ENCODE measurements at places on chromosomes 16 and 17.
A peak's percentile ranks its signal among the peaks of the same experiment; 100 is the strongest.

- no peak for DNase-seq
These were observed 144.4 kb downstream of the ZNF18 start for GRCh38 chr17:11852912-11853311.

- no peak for DNase-seq
These were observed 8.2 kb downstream of the TMEM106A start for GRCh38 chr17:43219746-43220380.

GRCh38 chr17:82300707-82301270 is 16.6 kb downstream of the CD7 start:
- peak; percentile 36 for DNase-seq

GRCh38 chr16:84686707-84687298 is 13.0 kb upstream of the USP10 start:
- no peak for DNase-seq

DNA sequence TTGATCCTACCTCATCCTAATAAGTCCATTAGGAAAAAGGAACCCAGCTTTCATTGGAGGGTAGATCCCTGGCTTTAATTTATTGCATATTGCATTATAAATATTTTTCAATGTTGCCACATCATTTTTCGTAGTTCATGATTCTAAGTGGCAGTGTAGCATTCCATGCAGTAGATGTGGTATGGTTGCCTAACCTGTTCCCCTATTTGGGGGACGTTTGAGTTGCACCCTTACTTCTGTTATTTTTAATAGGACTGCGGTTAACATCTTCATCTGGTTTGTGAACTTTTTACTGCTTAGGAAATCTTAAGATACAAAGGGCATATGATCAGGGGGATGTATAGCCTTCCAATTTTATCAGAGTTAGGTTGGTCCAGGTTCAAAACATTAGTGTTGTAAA is 5.4 kb downstream of the SCPEP1 start:
- no peak for DNase-seq

DNA sequence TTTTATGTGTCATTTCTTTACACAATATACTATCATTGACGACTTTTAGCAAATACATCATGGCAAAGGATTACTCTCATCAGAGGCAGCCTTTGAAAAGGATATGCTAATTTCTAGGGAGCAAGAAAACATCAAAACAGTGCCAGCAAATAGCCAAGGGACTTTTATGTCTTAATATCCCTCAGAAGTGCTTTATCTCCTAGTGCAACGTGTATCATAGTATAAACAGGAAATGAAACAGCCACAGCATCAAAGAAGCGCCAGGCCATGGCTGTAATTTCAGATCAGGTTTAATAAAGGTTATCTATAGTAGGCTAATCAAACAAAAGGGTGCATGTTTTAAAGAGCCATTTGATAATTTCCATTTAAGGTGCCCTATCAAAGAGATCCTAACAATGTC is 159.9 kb downstream of the AXIN2 start:
- no peak for DNase-seq

DNA sequence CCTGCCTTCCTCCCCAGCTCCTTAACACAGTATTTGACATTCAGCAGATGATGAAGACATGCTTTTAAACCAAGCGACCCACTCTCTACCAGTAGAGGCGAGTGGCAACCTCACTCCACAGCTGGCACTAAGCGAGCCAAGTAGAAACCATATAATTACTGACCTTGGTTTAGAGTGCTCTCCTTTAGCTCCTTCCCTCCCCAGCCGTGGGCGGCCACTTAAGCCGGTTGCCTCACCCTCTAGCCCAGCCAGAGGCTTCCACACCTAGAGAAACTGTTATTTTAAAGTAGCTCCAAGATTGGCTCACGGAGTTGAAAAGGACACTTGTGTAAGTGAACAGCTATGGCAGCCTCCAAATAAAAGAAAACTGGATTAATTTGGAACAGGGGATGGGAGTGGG is 109.1 kb upstream of the CRHR1 start:
- no peak for DNase-seq

DNA sequence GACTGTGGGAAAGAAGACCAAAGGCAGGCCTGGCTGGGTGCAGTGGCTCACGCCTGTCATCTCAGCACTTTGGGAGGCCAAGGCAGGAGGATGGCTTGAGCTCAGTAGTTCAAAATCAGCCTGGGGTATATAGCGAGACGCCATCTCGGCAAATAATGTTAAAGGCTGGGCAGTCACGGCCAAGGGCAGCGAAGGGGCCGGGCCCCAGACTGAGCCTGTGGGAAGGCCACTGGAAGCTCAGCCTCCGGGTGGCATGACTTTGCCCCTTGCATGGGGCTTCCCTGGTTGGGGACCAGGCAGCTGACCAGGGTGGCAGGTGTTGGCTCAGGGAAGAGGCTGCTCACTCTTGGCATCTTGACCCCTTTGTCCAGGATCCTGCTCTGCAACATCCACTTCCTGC is 14.0 kb upstream of the CD300LD start:
- DNase-seq = no peak

- DNase-seq = no peak
These were observed 9.9 kb downstream of the MXRA7 start for GRCh38 chr17:76700617-76701470.

GRCh38 chr17:82753201-82753464 is 1.3 kb downstream of the TBCD start:
- no peak for DNase-seq

DNA sequence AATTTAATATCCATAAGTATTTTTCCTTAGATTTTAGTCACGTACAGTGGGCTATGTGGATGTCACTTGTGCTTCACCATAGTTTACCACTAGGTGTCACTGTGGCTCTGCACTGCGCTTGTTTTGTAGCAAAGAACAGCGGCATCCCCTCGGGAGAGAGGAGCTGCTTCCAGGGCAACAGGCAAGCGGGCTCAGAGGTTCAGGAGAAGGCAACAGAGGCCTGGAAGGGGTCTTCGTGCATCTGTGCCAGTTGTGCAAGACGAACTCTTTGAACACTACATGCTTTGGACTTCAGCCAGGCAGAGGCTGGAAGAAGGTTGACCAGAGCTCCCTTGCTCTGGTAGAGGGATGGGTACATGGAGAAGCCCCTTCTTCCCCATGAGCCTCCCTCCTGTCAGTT is 20.6 kb downstream of the CYB561 start:
- peak; percentile 25 for DNase-seq

DNA sequence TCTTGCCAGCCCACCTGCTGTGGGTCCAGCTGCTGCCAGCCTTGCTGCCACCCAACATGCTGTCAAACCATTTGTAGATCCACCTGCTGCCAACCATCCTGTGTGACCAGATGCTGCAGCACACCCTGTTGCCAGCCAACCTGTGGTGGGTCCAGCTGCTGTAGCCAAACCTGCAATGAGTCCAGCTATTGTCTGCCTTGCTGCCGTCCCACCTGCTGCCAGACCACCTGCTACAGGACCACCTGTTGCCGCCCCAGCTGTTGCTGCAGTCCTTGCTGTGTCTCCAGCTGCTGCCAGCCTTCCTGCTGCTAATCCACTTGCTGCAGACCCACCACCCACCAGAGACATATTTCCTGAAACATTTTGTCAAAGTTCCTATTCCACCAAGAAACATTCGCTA is 641 bp downstream of the KRTAP9-1 start:
- DNase-seq = no peak

DNA sequence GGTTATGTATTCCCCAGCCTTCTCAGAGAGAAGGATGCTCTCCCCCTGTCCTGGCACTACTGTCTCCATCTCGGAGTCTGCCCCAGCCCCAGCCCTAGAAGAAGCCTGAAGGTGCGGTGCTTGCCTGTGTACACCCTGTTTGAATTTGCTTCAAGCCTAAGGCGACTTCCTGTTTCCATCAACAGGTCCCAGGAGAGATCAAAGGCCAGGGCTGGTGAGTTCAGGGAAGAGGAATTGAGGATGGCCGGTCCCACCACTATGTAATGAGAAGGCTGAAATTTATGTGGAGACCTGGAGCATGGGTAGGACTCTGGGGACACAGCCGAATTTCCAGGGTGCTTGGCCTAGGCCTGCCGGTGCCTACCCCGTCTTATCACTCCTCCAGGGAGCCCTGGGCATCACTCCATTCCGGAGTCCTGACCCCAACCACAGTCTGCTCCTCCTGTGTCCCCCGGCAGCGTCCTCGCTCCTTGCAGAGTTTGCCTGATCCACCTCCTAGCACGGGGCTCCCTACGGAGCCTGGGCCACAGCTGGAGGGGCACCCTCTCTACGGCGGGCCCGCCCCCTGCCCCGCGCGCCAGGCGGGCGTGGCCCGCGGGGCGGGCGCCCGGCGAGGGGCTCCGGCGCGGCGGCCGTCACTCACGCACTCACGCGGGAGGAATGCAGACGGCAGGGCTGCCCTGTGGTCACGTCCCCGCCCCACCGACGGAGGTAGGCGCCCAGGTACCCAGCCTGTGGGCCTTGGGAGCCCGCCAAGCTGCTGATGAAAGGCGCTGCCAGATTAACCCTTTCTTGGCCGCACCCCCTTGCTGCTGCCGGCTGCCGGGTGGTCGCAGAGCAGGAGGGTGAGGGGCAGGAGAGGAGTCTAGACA is 53.8 kb upstream of the TAC4 start:
- no peak for DNase-seq

DNA sequence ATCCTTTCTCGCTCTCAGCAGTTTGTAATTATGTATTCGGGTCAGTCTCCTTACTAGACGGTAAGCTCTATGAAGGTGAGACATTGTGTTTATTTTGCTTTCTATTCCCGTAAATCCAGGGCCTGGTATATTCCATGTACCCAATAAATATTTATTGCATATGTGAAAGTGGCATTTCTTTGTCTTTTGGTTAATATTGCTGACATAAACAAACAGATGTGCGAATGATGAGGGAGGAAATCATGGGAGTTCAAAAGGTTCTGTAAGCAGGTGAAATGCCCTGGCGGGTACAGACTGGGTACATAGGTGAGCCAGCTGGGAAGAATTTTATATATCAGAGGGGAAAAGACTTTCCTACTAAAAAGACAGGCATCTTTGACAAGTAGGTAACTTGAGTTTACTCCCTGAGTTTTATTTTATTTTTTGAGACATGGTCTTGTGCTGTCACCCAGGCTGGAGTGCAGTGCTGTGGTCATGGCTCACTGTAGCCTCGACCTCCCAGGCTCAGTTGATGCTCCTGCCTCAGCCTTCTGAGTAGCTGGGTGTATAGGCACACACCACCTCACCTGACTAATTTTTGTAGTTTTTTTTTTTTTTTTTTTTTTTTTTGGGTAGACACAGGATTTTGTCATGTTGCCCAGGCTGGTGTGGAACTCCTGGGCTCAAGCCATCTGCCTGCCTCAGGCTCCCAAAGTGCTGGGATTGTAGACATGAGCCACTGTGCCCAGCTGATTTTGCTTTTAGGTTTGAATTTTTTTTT is 5.7 kb upstream of the METTL9 start:
- no peak for DNase-seq

GRCh38 chr17:29848737-29849136 is 81.3 kb downstream of the SSH2 start:
- DNase-seq = no peak

GRCh38 chr17:67260170-67260987 is 15.4 kb upstream of the HELZ start:
- no peak for DNase-seq

DNA sequence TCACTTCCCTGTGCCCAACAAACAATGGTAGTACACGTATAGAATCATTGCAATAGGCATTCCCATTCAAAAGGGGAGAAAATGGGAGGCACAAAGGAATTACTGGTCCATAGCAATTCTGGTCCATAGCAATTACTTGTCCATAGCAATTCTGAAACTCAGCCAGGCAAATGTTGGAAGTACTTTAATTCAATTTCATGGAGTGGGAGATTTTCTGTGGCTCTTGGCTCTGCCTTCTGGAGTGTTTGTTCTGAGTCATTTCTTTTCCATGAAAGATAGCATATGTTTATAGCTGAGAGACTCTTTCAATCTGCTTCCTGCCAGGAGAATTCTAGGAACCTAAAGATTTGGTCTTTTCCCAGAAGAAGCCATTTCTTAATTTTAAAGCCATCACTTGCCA is 182.8 kb upstream of the ELAC2 start:
- no peak for DNase-seq

GRCh38 chr16:354291-354881 is 1.9 kb upstream of the AXIN1 start:
- DNase-seq = no peak

DNA sequence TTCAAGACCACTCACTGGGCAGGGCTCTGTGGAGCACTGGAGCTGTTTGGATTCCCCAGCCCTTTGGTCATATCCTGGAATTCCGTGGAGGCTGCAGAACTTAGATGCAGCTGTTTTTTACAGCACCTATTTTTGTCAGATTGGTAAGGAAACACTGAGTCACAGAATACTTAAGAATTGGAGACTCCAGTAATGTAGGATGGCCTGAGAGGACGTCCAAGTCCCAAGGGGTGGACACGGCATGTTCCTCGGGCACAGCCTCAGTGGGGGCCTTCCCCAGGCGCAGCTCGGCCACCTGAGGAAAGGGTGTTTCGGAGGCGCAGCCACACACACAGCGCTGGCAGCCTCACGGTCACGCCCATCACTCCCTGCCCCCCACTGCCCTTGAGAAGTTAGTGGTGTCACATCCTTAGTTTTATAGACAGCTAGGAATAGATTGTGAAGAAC is 14.8 kb downstream of the PLD6 start:
- DNase-seq = no peak

- DNase-seq = no peak
These were observed 156.8 kb upstream of the CHMP6 start for GRCh38 chr17:80834893-80835275.

- DNase-seq = no peak
These were observed 26.3 kb downstream of the LAT start for GRCh38 chr16:29011112-29011511.

- DNase-seq = no peak
These were observed 983.2 kb downstream of the CDH11 start for GRCh38 chr16:64138621-64139020.

- no peak for DNase-seq
These were observed 228.5 kb downstream of the ABCC12 start for GRCh38 chr16:47927330-47927729.

- DNase-seq = peak; percentile 5
These were observed 51.8 kb downstream of the CA10 start for GRCh38 chr17:52106638-52107261.

DNA sequence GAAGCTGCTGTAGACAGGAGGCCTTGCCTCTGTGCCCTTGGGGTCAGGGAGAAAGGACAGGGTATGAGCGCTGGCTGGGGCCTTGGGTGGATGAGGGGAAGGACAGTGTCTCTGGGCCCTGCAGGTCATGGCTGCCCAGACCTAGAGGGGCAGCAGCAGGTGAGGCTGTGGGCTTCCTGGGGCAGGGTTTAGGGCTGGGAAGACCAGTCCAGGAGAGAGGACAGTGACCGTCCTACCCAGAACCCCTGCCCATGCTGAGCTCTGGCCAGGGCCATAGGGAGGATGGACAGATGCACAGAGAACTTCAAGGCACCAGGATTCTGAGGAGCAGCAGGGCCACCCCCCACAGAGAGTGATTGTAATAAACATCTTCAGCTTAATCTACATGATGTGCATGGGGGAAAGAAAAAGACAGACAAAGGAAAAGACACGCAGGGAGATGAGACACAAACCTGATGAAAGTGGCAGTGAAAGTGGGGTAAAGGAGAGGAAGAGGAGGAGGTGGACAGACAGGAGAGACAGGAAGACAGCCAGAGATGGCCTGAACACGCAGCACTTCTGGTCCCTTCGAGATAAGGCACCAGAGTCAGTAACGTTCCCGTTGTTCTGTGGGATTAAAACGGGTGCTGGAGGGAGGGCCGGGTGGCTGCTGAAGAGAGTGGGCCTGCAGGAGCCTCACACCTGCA is 17.5 kb downstream of the FLOT2 start:
- DNase-seq = no peak

GRCh38 chr17:59516451-59516850 is 49.0 kb upstream of the DHX40 start:
- no peak for DNase-seq

All from amygdala (tissue), 56 donors.